ENCODE measurements at places on chromosomes 2 and 18.

GRCh38 chr2:134346141-134346540, 92.3 kb downstream of the MGAT5 start:
- DNase-seq = no peak

- DNase-seq = no peak
These were observed 288.6 kb downstream of the NDUFA10 start for GRCh38 chr2:239736358-239737143.

DNA sequence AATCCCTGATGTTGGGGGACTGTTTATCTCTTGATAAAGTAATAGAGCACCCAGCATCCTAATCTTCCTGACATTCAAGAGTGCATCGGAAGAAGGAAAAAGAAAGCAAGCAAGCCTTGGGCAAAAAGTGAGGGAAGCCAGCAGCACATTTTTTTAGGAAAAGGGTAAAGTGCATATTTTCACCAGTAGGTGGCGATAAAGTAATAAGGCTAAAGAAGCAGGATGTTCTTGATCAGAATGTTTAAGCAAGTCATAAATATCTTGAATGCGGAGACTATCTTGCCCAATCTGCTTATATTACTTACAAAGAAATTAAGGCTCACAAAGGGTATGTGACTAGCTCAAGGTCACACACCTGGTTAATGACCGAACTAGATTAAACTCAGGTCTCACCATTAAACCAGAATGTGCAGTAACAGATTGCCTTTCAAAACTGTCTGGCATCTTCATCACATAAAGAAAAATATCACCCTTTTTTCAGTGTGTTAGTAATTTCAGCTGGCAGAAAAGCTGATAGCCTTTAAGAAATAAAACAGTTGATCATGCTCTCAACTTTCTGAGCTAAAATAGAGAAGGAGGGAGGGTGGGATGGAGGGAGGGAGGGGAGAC, 83.8 kb downstream of the VIT start:
- DNase-seq = peak; percentile 70

DNA sequence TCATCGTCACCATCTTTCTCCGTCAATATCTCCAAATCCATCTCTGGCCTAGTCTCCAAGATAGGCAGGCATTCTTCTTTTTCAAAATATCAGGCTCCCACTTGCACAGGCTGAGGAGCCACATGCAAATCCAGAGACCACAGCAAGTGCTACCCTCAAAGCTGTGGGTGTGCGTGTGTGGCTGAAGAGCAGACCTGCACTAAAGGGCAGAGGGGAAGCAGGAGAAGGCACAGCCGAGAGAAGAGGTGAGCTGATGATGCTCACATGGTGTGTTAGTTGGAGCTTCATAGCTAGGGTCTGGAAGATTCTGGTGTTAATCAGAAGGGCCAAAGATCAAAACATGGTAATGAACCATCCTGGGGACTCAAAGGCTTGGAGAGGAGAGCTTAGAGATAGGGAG, 3.8 kb downstream of the SPEG start:
- no peak for DNase-seq
